Activated T-helper 9 cell treated with anti-CD3 and anti-CD28 coated beads, Interleukin-2, amount 50 U/mL, for 16 hours (primary cell): ENCODE measurements at places on chromosomes 4 and X.

DNA sequence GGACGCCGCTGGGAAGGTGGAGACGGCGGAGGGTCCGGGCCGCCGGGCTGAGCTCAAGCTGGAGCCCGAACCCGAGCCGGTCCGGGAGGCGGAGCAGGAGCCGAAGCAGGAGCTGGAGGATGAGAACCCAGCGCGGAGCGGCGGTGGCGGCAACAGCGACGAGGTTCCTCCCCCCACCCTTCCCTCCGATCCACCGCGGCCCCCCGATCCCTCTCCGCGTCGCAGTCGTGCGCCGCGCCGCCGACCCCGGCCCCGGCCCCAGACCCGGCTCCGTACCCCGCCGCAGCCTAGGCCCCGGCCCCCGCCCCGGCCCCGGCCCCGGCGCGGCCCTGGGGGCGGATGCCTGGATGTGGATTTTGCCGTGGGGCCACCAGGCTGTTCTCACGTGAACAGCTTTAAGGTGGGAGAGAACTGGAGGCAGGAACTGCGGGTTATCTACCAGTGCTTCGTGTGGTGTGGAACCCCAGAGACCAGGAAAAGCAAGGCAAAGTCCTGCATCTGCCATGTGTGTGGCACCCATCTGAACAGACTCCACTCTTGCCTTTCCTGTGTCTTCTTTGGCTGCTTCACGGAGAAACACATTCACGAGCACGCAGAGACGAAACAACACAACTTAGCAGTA is 483 bp downstream of the USP27X start:
- DNase-seq, result no peak

DNA sequence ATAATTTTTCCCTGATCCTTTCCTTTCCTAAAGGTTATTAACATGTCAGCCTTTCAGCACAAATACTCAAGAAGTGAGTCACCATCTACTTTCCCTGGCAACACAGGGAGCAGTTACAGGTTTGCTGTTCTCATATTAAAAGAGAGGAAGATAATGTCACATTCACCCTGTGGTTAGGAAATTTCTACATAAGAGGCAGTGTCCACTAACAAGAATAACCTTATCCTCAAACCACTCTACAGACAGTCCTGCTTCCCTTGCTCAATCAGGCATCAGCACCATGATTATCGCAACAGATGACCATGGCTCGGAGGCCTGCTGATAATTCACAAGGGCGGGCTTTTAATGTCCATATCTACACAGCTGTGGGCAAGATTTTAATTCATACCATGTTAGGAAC is 30.9 kb downstream of the RNF150 start:
- no peak for DNase-seq

DNA sequence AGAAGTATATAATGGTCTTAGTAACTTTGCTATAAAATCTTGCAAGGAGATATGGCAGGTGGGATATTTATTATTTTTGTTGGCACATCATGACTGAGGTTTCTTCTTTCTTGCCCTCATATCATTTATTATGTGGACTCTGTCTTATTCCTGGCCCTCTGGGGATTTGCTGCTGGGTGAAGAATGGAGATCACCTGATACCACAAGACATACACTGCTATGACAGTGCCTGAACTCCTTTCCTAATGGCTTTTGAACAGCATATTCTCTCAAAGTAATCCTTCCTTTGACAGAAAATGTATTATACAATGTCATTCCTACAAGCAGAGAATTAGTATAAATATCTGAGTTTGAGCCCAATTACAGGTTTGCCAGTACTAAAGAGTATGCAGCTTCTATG is 22.0 kb upstream of the ADGRA3 start:
- no peak for DNase-seq

DNA sequence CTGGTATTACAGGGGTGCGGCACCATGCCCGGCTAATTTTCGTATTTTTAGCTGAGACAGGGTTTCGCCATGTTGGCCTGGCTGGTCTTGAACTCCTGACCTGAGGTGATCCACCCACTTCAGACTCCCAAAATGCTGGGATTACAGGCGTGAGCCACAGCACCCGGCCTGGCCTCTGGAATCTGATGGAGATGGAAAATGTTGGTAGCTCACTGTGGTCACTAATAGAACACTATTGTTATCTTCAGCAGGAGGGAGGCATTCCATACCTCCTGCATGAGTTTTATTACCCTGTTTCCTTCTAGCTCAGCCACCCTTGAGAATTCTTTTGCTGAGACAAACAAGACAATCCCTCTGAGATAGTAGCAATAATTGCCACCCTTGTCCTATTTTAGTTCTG is 105.0 kb downstream of the SHROOM3 start:
- no peak for DNase-seq

GRCh38 chrX:13142891-13143290 is 98.5 kb upstream of the FAM9C start:
- no peak for DNase-seq

DNA sequence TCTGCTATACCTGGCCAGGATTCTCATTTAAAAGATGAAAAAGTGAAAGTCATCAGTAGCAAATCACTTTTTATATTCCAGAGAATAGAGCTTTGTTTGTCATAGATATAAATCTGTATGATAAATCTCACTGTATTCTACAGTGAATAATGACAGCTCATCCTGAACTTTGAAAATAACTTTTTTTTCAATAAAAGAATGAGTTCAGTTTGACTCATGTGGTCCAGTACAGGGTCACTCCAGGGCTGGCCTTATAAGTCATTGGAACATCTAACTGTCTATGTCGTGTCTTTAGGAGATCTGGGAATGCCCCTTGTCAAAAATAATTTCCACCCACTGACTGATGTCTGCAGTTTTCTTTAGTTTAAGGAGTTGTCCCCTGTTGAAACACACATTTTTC is 18.5 kb upstream of the CXCL8 start:
- no peak for DNase-seq

- DNase-seq, result no peak
Observed at GRCh38 chrX:65999563-66000148, 40.2 kb downstream of the VSIG4 start.

DNA sequence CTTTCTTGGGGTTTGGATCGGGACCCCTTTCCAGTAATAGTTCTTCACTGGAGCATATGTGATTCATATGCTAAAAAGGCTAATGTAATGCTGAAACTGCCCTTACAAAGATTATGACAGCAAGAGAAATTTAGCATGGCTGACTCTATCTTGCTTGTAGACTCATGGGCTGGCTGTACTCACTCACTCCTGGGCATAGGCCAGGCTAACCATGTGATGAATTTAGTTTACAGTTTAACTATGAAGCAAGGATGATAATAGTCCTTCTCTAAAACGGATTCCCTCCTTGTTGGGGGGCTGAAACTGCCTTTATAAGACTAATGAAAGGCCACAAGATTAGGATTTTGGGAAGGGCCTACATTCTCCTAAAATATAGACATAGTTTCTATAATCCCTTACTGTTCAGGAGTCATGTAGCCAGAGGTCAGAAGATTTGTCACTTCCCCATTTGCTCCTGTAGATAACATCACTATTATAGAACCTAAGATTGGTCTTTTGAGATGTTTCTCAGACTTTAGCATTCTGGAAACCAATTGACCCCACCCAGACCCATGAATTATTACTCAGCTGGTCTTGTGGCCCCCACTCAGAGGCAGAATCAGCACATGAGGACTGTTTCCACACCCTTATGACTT is 20.8 kb upstream of the CEP135 start:
- DNase-seq, result no peak

DNA sequence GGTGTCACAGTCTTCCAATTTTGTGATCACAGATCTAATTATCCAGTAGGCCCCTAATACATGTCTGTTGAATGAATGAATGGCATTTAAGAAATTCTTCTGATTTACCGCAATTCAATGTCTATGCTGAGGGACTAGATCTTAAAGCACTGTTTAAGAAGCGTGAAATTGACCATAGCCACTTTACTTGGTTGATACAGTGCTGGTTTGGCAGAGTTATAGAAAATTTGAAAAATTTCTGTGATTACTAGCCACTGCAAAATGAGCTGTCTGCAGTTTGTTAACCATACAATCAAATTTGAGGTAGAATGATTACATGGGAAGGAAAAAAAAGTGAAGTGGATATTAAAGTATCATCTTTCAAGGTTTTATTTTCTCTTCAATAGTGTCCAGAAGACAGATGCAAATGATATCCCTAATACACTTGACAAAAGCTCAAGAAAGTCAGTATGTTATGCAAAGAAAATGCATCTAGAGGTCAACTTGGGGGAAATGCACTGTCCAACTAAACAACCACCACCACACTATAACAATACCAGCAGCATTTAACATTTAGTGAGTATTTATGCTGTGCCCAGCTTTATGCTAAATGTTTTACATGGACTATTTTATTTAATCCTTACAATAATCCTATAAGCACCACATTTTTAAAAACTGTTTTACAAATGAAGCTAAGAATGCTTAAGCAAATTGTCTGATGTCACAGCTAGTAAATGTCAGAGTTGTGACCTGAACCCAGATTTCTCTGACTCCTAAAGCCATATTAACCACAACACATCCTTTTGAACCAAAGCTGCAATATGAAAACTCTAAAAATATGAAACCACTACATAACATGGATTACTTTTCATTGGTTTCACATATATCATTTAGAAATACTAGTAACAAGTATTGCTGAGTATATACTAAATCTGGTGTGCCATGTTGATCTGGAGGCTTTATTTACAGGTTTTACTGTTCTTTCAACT is 217.9 kb upstream of the MAB21L2 start:
- no peak for DNase-seq

DNA sequence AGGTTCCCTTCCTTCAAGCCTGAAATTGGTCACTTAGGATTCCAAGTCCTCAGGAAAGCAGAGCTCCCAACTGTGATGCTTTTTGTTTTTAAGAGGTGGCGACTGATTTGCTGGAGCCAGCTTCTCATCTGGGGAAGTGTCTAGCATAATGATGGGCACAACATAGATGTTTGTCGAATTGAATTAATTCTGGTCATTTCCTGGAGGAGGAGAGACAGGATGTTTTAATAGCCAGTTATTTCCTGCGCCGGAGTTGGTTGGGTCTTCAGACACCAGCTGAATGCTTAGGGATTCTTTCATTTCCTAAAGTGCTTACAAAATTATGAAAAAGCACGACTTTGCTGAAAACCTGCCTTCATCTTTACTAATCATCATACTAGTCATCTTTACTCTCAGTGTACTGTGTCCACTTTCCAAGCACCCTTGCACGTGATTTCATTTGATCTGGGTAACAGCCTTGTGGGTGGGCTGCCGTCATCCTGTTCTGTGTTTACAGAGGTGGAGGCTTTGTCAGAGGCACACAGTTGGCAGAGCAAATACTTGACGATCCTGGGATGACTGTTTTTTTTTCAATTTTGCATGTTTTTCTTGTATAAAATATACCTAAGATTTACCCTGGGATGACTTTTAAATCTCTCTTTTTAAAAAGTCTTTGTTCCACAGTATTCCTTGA is 49.5 kb downstream of the RGS12 start:
- DNase-seq, result no peak

DNA sequence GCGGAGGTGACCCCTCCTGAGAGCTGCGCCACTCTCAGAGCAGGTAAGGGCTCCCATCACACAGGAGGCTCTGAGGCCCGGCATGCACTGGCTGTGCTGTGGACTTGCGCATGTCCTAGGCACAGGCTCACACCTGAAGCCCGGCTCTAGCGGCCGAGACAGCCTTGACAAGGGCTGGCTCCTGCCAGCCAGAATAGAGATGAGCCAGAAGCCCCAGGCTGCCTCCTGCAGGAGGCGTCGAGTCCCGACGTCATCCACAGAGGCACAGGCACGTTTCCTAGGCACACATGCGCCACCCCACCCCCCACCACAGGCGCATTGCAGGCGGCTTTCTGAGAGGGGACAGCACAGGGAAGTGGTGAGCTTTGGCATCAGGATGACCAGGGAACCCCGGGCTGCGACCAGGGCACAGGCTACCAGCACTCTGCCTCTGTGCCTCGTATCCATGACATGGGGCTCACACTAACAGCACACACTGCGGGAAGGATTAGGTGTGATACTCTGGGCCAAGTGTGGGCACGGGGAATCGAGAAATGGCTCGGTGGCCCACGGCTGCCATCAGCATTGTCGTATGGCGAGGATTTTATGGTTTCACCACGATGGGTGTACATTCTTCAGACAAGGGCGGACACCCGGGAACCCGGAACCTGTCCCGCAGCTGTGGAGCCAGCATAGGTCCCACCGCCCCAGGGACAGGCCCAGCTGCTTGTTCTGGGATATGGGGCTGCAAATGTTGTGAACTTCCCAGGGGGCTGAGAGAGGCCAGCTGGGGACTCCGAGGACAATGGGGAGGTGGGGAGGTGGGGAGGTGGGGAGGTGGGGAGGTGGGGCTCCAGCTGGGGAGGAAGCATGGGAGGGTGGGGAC is 90.7 kb upstream of the ADRA2C start:
- DNase-seq, result no peak

- DNase-seq, result no peak
Observed at GRCh38 chr4:31647786-31648185, 927.6 kb downstream of the PCDH7 start.

- DNase-seq, result no peak
Observed at GRCh38 chrX:70669120-70669519, 224.5 kb downstream of the DLG3 start.

DNA sequence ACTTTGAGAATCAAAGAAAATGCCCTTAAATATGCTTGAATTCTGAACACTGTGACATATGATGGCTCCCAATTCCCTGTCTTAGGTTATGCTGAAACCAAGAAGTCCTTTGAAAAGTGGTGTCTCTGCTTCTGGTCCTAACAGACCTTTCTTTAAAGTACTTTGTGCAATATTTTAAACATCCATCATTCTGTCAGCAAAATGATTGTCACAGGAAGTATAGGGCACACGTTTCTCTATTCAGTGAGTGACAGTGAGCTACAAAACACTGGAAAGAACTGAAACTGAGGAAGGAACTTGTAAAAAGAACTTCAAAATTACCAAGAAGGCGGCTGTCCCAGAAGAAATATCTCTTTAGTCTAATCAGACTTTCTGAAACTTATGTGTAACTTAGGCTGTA is 12.2 kb upstream of the NUP54 start:
- no peak for DNase-seq
